ENCODE measurements at places on chromosomes 12 and 14.

DNA sequence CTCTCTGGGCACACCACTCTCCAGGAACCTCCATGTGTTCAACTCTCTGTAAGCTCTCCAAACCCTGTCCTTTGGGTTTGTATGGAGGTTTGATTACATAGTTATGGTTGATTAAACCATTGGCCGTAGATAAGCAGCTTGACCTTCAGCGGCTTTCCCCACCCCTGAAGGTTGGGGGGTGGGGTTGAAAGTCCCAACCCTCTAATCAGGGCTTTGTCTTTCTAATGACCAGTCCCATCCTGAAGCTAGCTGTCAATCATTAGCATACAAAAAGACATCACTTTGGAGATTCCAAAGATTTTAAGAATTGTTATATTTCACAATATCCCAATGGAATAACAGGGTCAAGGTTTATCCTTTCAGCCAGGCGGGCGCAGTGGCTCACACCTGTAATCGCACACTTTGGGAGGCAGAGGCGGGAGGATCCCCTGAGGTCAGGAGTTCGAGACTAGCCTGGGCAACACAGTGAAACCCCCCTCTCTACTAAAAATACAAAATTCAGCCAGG lies 8.4 kb downstream of the FAM186A start:
- no peak for DNase-seq

GRCh38 chr14:34398024-34398423 lies 64.0 kb downstream of the SPTSSA start:
- no peak for DNase-seq

- DNase-seq, result no peak
Observed at GRCh38 chr12:30438601-30439041, 257.0 kb downstream of the IPO8 start.

GRCh38 chr12:30859226-30859625 lies 67.3 kb upstream of the TSPAN11 start:
- DNase-seq, result no peak

GRCh38 chr12:110796952-110797351 lies 49.8 kb upstream of the CCDC63 start:
- no peak for DNase-seq

- DNase-seq, result no peak
Observed at GRCh38 chr12:102896067-102896466, 21.0 kb downstream of the PAH start.
